GDM1 (cell line): ENCODE measurements at places on chromosomes 16 and 17.

DNA sequence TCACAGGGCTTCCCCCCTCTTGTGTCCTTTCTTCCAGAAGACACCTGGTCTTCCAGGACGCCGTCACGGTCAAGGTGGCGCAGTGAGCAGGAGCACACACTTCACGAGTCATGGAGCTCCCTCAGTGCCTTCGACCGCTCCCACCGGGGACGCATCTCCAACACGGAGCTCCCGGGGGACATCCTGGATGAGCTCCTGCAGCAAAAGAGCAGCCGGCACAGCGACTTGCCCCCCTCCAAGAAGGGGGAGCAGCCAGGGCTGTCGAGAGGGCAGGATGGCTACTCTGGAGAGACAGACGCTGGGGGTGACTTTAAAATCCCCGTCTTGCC, 199.6 kb downstream of the KATNIP start:
- no peak for DNase-seq

- DNase-seq = no peak
Measured at GRCh38 chr17:20999044-20999573, 43.7 kb downstream of the USP22 start.

GRCh38 chr17:57556320-57556719, 188.8 kb downstream of the CCDC182 start:
- no peak for DNase-seq

GRCh38 chr17:49244839-49245238, 14.3 kb upstream of the PHOSPHO1 start:
- DNase-seq = no peak
